Eye (tissue), 1 donor: ENCODE measurements at places on chromosomes 7 and 10.

GRCh38 chr10:95543459-95543858, 17.7 kb downstream of the SORBS1 start:
- no peak for DNase-seq

DNA sequence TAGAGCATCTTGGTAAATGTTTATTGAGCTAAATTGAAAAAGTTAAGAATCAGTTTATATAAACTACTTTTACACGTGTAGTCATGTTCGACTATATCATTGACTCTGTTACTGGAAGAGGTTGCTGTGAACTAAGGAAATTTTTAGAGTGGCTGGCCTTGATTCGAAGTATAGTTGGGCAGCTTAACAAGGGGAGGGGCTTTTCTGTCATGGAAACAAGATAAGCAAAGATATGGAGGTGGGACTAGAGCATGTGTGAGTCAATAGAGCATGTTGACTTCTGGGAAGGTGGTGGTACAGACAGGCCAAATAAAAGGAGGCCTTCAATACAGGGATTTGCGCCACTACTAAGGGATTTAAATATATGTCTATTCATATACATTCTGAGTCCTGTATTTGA, 7.6 kb downstream of the ATP5F1C start:
- DNase-seq, result no peak

- DNase-seq, result no peak
These were observed 6.9 kb downstream of the PPP2R2D start for GRCh38 chr10:131907679-131908078.

- no peak for DNase-seq
These were observed 234.5 kb downstream of the AHR start for GRCh38 chr7:17532861-17533404.

GRCh38 chr10:61244261-61244775, 208.9 kb downstream of the TMEM26 start:
- peak; percentile 41 for DNase-seq

GRCh38 chr10:99370993-99371392, 41.8 kb downstream of the CNNM1 start:
- DNase-seq, result peak; percentile 40

DNA sequence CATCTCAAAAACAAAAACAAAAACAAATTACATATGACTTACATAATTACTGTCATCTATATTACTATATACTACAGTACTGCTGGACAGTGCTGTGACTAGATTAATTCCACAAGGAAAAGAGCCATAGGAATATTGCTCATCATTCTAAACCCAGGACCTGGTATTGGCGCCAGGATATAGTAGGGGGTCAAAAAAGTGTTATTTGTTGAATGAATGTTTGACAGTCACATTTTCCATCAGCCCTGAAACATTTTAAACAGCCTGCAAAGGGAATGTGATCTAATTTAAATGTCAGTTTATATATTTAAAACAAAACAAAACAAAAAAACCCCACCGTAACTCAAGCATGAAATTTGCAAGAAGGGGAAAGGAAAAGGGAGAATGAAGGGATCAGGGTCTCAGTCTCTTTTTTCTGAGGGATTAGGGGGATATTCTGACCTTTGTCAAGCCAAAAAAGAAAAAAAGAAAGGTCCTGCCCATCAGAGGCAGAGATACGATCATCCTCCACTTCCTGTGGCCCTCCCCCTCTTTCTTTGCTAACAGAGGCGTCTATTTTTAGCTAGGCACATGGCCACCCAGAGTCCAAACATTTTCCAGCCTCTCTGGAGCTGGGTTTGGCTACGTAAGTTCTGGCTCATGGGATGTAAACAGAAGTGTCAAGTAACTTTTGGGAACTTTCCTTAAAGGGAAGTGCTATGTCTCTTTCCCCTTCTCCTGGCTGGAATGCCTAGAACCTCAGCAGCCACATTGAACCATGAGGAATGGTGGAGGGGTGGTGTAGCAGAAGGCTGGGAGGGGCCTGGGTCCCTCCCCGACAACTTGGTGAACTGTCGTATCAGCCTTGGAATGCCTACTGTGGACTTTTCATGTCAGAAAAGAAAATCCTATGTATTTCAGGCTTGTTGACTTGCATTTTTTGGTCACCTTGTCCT, 44.6 kb upstream of the DLG5 start:
- peak; percentile 66 for DNase-seq

GRCh38 chr10:118662228-118663035, 67.0 kb upstream of the PRLHR start:
- DNase-seq, result no peak

GRCh38 chr7:135366843-135367508, 133.3 kb downstream of the STRA8 start:
- no peak for DNase-seq

GRCh38 chr10:115209133-115209532, 116.0 kb downstream of the ATRNL1 start:
- no peak for DNase-seq

- DNase-seq, result no peak
These were observed 81.6 kb upstream of the LRRC4 start for GRCh38 chr7:128112781-128113221.

- DNase-seq, result no peak
These were observed 6.0 kb upstream of the TACR2 start for GRCh38 chr10:69422676-69423075.

GRCh38 chr10:98339799-98340198, 71.8 kb upstream of the LOXL4 start:
- no peak for DNase-seq

DNA sequence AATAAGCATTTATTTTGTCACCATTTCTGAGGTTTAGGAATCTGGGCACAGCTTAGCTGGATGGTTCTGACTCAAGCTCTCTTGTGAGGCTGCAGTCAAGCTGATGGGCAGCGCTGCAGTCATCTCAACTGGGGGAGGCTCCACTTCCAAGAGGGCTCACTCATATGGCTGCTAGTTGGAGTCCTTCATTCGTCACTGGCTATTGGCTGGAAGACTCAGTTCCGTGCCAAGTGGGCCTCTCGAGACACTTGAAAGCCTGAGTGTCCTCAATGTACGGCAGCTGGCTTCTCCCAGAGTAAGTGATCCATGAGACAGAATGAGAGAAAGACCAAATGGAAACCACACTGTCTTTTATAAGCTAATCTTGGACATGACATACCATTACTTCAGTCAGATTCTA, 21.6 kb upstream of the COL13A1 start:
- DNase-seq, result no peak

DNA sequence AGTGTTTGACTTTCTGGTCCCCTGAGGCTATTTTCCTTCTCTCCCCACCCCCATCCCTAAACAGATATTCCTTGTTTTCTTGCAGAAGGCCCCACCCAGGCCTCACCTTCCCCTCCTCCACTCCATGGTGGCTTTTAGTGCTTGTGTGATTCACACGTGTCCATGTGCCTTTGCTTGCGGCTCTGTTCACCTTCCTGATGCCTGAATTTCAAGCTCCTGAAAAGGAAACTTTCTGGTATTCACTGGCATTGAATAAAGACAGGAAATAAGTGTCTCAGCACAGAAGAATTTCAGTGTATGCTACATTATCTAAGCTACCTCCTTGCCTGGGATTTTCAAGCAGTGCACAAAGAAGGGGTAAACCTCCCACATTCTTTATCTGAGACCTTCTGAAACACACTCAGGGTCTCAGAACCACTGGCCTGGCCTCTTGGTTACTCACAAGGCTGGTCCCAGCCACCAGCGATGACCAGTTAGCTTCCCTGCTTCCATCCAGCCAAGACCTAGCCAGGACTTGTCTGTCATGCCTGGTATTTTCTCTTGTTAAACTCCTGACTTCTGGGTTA, 17.2 kb upstream of the UBE2H start:
- peak; percentile 41 for DNase-seq

DNA sequence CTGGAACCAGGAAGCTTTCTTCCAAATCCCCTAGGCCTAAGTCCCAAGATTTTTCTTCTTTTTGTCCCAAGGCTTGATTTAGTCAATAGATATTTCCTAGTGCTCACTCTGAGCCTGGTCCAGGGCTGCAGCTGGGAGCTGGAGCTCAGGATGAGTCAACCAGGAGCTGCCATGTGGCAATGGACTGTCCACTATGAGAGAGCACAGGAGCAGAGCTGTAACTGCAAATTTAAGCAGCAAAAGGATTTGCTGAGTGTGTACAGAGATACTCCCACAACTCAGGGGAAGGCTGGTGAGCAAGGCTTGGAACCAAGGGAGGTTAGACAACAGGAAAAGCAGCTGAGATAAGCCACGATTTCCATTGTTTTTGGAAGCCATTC, 92.1 kb upstream of the CXCL12 start:
- no peak for DNase-seq

- no peak for DNase-seq
These were observed 236.9 kb downstream of the PRKG1 start for GRCh38 chr10:51311228-51311627.

- DNase-seq, result no peak
These were observed at the start of the genes ATP6V0A4 and TMEM213 for GRCh38 chr7:138797715-138798320. Gene ATP6V0A4 (minus strand): TSS chr7:138798196. CDS start chr7:138771247, 26,949 bp downstream. Gene TMEM213 (plus strand): TSS chr7:138797994. CDS start chr7:138798105, 111 bp downstream.

DNA sequence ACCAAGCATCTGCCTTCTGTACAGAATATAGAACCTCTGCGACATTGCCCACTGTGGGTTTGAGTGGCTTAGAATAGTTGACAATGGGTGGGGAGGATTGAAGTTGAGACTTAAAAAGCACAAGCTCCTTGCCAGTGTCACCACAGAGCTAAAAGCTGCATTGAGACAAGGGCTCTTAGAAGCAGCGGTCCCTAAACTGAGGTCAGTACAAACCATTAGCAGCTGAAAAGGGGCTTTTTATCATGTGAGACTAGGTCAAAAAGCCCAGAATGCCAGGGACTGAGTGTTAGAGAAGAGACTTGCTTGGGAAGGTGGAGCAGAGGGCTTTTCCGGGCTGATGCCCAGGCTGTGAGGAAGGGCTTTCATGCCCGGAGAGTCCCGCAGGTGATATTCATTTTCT, 91.3 kb downstream of the POU6F2 start:
- DNase-seq, result no peak

GRCh38 chr7:66630531-66630930, 1.9 kb downstream of the KCTD7 start:
- DNase-seq, result no peak

- DNase-seq, result no peak
These were observed 41.8 kb downstream of the LCOR start for GRCh38 chr10:96873756-96874467.

DNA sequence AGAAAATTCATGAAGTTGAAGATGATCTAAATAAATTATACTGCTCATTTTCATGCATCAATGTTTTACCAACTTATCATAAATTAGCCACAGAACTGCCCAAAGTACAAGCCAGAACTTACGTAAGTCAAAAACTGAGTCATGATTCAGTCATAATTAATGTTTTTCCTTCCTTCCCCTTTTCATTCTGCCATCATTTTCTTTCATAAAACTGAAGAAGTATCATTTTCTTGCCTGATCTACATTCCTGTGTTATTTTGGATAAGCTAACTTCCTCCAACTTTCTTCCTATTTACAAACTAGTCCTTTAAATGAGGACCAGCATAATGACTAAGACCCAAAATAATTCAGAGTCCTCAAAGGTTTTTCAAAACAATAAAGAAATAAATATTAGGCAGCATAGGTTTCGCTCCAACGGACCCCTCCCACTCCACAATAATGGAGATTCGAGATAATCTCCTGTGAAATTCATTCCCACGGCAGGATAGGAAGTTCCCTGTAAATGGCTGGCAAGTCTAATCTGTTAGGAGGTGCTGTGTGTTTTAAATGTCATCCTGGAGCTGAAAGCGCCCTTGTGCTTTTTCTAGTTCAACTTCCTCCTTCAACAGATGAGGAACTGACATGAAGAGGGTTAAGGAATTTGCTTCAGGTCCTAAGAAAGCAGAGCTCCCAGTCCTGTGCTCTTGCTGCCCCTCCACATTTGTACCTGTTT, 218.9 kb downstream of the DOCK4 start:
- no peak for DNase-seq

GRCh38 chr7:101487753-101488152, 125.1 kb downstream of the COL26A1 start:
- no peak for DNase-seq

GRCh38 chr7:93036149-93036640, 81.6 kb downstream of the SAMD9 start:
- no peak for DNase-seq

- DNase-seq, result no peak
These were observed 106.6 kb downstream of the GAD2 start for GRCh38 chr10:26323219-26323618.

DNA sequence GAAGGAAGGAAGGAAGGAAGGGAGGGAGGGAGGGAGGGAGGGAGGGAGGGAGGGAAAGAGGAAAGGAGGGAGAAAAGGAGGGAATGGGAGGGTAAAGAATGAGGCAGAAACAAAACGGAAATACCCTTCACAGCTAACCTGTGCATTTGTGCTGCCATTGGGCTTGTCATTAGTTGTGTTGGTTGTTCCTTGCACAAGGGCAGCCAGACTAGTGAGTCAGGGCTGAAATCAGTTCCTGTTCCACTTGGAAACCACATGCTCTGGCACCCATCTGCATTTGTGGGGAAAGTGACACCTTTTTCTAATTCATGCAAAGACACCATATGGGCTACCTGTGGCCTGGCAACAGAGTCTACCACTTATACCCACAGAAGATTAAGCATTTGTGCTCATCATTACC, 1004.0 kb upstream of the C7orf33 start:
- DNase-seq, result no peak

DNA sequence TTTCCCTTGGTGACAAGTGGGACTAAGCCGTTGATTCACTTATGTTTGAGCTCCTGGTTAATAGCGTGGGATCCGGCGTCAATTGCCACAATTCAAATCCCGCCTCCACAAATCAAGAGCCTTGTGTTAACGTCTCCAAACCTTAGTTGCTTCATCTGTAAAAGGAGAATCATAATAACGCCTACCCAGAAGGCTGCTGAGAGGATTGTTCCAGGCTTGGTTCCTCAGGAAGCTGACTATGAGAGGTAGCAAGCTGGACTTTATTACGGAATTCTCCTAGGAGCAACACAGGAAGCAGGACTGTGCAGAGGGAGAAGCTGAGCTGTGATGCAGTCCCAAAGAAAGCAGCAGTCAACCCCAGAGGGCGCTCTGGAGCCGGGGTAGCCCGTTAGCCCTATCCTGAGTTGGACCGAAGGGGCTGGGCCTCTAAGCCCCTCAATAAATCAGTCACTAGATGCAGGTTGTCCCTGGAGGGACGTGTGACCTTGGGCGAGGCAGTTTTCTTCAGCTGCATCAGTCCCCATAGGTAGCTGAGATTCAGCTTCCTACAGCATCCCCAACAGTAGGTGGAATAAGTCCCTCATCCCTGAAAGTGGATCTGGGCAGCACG, 6.9 kb upstream of the BAG3 start:
- DNase-seq, result no peak

DNA sequence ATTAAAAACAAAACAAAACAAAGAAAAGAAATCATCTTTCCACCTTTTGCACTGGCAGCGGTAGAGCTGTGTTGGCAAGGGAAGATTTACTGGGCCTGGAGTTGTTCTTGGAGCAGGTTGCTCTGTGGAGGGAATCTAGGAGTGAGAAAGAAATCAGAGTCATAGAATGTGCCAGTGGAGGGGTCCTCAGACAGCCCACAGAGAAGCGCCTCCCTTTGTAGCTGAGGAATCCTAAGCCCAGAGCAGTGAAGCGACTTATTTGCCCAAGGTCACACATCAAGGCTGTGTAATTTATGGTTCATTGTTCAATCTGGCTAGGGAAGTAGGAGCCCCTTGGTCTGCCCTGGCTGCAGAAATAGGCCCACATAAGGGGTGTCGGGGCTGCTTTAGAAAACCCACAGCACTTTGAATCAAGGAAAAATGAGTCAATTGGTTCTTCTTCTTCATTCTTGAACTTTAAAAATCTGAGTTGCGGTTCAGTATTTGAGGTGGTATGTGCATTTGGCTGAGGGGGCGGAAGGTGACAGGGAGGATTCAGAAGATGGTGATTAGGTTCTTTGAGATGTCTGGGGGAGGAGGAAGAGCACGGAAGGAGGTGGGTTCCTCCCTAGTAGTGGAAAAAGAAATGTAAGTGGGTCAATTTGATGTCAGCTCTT, 253.7 kb downstream of the PTEN start:
- no peak for DNase-seq

GRCh38 chr10:26855186-26855585, 5.6 kb downstream of the ABI1 start:
- no peak for DNase-seq
